Cardiac septum (tissue), 1 donor: ENCODE measurements at places on chromosomes 5 and 9. TPM values are rescaled to one million over a fixed set of nuclear protein-coding genes. Genes with fewer than 3 reads are reported as not detected.

DNA sequence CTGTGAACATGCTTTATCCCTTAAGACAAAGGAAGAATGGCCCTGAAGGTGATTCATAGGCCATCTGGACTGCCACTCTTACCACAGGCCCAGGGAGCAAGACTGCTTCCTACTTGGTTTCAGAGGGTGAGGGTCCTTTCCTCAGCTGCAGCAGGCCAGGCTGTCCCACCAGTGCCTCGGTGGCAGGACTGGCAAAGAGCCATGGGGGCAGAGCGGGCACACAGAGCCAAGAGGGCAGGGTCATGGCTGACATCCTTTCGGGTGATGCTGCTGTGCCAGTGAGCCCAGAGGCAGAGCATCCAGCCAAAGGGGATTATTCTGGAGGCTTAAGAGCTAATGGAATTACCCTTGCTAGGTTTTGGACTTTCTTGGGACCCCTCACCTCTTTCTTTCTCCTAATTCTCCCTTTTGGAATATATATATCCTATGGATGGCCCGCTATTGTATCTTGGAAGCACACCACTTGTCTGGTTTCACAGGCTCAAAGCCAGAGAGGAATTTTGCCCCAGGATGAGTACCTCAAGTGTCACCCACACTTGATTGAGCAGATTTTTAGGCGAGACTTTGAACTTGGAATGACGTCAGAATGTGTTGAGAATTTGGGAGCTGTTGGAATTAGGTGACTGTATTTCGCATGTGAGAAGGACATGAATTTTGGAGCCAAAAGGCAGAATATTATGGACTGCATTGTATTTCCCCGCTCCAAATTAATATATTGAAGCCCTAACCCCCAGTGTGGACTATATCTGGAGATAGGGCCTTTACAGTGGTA lies 180.6 kb downstream of the BARX1 start:
- no peak for DNase-seq

GRCh38 chr5:179930788-179931473 lies 23.2 kb upstream of the TBC1D9B start:
- DNase-seq = no peak

HDAC3 gene
- total RNA-seq = 34.1 TPM

GRCh38 chr5:153891394-153891793 lies 147.3 kb downstream of the FAM114A2 start:
- DNase-seq = no peak

C5orf24 gene
- 26.6 TPM for total RNA-seq
